ENCODE measurements at places on chromosomes 16 and 17.

DNA sequence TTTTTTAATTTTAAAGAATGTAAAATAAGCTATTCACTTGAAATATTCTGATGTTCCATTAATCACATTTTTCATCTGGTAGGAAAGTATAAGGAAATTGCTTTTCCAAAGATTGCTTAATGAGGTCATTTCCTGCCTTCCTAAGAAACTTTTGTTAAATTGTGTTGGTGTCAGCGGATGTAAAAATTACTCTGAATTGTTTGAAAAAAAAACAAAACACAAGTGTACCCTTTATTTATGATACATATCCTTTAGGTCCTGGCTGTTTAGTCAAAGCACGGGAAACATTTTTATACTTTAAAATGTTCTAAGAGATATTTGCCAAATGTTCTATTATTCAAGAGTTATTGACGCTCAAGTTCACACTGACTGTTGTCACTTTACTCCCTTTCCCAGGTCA, 1357.4 kb upstream of the GOT2 start:
- no peak for DNase-seq

GRCh38 chr17:44995436-44996001, 27.4 kb upstream of the C1QL1 start:
- no peak for DNase-seq

GRCh38 chr16:23917621-23918020, 81.8 kb downstream of the PRKCB start:
- DNase-seq, result no peak

DNA sequence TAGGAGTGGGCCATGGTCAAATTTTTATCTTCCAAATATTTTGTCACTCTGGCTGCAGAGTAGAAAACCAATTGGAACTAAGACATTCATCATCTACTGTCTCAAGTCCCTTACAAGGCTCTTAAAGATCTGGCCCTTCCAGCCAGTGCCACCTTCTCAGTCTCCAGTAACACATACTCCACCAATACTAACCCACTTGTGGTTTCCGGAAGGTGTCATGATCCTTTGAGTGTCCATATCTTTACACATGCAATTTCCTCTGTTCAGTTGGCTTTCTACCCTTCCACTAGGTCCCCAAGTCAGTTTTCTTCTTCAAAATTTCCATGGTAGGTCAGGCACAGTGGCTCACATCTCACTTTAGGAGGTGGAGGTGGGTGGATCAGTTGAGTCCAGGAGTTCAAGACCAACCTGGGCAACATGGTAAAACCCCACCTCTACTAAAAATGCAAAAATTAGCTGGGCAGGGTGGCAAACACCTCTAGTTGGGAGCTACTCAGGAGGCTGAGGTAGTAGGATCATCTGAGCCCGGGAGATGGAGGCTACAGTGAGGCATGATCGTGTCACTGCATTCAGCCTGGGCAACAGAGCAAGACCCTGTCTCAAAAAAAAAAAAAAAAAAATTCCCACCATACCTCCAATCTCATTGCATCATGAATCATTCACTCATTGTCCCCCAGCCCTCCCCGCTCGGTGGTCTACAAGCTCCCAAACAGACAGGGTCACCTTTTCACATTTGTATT, 6.0 kb upstream of the GRB2 start:
- DNase-seq, result no peak

- peak; percentile 93 for DNase-seq
Observed at GRCh38 chr16:1002399-1003166, 21.0 kb downstream of the SOX8 start.

DNA sequence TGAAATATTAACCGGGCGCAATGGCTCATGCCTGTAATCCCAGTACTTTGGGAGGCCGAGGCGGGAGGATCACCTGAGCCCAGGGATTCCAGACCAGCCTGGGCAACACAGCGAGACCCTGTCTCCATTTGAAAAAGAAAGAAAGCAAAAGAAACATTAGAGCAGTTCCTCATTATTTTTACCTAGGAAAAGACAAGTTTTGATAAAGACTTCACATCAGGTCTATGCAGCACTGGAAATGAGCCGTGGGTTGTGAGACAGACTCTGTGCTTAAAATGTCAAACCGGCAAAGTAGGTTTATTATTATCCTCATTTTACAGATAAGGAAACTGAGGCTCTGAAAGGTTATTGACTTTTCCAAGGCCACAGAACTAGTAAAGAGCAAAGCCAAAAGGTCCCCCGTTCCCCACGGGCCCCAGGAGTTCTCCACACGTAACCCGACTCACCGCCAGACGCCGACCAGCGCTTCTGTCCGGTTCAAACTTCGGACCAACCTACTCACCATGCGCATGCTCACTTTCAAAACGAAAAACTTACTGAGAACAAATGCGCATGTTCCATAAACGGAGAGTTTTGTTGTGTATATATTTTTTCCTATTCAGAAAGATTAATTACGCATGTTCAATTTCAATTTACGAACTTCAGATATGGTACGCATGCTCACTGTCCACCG, 356 bp downstream of the TUBD1 start:
- DNase-seq, result no peak

- peak; percentile 99 for DNase-seq
Observed at GRCh38 chr17:29613352-29613837, 9.3 kb downstream of the CORO6 start.

DNA sequence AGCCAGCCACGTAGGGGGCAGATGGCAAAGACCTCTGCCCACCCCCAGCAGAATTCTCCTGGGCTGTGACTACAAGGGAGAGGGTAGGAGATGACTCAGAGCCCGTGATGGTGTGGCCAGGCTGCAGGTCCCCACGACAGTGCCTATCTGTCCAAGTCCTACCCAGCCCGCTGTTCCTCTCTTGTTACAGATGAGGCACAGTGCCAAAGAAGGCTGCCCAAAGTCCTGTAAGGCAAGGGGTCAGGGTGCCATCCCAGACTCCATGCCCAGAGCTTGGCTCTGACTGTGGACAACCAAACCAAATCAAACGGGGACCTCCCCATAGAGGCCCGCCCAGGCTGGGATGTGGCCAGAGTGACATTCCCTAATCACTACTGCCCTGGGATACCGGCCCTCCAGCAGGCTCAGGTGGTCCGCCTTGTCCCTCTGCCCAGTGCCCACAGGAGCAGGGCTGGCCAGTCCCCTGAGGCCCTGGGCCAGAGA, 12.6 kb upstream of the BCAR1 start:
- no peak for DNase-seq

- peak; percentile 85 for DNase-seq
Observed at GRCh38 chr17:79400989-79401703, 209.7 kb downstream of the RBFOX3 start.

DNA sequence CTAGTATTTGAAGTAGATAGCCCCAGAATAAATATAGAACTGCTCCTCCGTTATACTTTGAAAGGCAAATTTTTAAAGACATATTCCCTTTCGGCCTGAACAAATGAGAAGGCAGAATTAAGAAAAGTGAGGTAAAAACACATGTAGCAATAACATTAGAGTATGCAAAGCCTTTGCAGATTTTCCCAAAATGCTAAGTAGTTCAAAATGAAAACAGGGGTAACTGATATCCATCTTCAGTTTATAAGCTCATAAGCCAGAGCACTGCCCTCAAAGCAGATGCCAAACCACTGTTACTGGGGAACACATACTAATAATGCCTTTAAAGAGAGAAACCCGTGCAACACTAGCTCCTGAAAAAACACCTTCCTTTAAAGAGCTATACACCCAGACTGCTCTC, 51.3 kb upstream of the CLEC18B start:
- DNase-seq, result no peak

GRCh38 chr17:32882734-32883133, 5.8 kb upstream of the MYO1D start:
- DNase-seq, result no peak

- no peak for DNase-seq
Observed at GRCh38 chr17:55720919-55721836, 1.5 kb downstream of the TMEM100 start.

DNA sequence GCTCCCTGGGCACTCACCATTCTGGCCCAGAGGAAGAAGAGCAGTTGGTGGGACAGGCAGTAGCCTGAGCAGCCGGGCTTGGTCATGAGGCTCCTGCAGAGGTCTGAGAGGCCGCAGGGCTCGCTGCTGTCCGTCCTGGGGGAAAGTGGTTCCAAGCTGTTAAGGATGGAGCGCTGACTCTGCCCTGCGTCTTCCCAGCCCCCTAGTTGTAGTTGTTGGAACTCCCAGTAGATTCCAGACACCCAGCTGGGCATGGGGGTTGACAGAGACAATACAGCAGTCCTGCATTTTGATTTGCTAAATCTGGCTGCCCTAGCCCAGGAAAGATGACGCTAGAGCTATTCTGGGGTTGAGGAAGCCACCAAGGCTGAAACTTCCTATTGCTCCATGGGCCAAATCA, 7.3 kb downstream of the C16orf89 start:
- DNase-seq, result no peak

DNA sequence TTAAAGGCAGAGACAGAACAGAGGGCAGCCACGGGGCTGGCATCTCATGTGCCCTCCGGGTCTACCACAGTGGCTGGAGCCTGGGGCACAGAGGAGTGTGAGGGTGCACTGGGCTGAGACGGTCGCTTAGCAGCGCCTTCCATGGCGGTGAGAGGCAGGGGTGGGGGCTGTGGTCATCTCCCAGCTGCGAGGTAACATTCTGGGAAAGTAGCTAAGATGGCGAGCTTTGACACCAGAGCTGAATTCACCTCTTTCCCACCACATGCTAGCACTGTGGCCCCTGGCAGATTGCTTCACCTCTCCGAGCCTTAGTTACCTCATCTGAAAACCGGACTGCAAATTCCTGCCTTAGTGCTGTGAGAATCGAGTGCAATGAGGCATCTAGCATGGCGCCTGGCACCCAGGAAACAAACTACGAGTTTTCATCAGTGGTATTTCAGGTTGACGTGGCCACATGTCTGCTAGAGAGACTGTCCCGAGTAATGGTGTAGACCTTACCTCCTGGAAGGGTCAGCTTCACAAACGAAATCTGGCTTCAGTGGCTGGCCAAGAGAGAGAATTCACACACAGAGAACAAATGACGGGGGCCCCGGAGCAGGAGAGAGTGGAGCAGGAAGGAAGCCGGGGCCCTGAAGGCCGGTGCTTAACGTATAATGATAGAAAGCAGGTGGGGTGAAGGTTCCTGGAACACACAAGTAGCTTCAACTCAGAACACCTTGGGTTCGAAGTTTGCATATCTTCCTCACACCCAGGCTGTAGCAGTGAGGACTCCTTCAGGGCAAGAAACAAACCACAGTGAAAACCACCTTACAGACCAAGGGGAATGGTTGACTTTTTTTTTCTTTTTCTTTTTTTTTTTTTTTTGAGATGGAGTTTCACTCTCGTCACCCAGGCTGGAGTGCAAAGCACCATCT, 63.9 kb upstream of the RPH3AL start:
- DNase-seq, result peak; percentile 74

- DNase-seq, result no peak
Observed at GRCh38 chr16:80288616-80289015, 252.2 kb upstream of the DYNLRB2 start.

- DNase-seq, result no peak
Observed at GRCh38 chr17:71872843-71873485, 247.9 kb upstream of the SOX9 start.

- no peak for DNase-seq
Observed at GRCh38 chr16:22323173-22323958, 26.2 kb downstream of the POLR3E start.

DNA sequence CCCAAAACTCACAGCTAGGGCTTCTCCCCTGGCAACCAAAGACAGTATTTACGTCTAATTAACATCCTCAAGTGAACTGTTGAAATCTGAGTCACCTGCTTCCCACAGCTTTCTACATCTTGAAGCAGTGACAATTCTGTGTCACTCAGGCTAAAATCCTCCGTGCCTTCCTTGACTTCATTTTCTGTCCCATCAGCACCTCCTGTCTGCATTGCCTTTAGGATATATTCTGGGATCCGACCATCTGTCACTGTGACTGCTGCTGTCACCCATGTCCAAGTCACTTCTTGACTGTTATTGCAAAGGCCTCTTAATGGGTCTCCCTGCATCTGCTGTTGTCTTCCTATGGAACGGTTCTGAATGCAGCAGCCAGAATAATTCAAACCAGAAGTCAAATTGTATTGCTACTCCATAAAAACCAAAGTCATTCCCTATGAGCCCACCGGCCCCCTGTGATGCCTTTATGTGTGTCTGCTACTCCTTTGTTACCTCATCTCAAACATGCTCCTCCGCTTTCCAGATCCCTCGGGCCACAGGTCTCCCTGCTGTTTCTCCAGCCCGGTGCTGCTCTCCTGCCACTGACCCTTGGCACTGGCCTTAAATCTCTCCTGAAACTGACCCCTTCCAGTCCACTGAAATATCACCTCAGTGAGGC, 56.9 kb downstream of the WWP2 start:
- no peak for DNase-seq

GRCh38 chr16:71467810-71468209, 5.8 kb upstream of the ZNF23 start:
- DNase-seq, result peak; percentile 43

DNA sequence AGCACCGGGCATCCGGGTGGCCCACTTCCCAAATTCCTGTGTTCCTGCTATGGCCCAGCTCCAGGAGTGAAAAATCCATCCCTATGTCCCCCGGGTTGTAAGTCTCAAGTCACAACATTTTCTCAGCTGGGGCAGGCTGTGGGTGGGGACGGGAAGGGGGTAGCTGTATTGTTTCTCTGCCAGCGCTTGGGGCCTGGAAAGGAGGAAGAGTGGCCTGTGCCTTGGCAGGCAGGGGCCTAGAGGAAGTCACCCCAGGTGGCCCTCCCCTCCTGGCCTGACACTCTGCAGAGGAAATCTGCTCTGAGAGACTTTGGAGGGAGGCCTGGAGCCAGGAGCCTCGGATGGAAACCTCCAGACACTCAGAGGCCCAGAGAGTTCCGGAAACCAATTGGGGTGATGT, 10.6 kb upstream of the SCN4A start:
- DNase-seq, result no peak

DNA sequence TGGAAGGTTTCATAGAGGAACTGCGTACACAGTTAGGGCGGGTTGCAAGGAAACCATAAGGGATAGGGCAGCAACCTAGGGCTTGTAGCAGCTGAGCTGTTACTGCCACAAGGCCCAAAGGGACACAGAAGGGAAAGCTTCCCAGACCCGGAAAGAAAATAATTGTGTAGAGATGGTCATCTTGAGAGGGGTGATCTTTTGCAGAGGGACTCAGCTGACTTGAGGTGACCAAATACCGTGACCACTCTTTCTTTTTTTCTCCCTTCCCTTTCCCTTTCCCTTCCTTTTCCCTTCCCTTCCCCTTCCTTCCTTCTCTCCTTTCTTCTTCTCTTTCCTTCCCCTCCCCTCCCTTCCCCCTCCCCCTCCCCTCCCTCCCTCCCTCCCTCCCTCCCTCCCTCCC, 8.5 kb upstream of the CREBBP start:
- no peak for DNase-seq

- no peak for DNase-seq
Observed at GRCh38 chr17:73309727-73310596, 1.8 kb downstream of the CDC42EP4 start.
